ENCODE measurements at places on chromosomes 16 and 17.

DNA sequence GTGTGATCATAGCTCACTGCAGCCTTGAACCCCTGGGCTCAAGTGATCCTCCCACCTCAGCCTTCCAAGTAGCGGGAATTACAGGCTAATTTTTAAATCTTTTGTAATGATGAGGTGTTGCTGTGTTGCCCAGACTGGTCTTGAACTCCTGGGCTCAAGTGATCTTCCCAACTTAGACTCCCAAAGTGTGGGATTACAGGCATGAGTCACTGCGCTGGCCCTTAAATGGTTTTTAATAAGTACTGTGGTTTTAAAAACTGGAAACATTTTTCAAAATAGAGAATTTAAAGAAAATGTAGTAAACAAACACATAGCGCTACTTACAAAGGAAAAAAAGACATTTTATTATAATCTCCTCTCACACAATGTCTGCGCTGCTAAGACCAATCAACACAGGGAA lies 32.2 kb downstream of the MARCHF10 start:
- no peak for DNase-seq

GRCh38 chr16:66113223-66113622 lies 253.3 kb upstream of the CDH5 start:
- DNase-seq = no peak

DNA sequence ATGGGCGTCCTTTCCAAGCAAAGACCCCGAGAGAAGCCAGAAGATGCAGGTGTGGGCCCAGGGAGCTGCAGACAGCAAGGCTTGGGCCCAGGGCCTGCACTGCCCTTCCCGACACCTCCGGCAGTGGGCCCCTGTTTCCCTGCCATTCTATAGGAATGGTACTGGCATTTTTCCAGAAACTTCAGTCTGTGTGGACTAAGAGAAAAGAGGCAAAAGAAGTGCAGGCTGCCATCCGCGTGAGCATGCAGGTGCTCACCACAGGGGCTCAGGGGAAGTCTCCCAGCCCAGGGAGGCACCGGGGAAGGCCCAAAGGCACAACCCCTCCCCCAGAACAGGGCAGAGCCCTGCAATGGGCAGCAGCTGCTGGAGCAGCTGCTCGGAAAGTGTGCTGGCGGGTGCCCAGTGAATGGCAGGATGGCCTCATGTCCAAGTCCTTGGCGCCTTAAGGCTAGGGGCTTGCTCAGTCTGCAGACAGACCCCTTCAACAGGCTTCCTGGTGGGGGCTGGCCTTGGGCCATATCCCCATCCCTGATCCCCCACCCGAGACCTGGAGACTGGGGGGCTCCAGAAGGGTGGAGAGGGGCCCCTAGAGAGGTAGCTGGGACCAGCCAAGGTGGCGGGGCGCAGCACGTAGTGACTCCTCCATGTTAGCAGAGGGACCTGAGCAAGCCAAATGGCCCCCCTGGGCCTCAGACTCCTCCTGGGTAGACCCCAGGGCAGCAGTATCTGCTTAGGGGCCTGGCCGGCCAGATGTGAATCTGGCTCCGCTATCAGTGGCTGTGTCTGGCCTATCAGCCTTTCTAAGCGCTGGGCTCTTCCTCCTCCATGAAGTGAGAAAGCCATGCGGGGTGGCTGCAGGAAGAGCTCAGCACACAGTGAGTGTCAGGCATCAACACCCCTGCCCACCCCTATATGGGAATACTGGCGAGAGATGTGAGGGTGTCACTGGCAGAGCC lies 6.7 kb upstream of the TPPP3 start:
- DNase-seq = no peak

DNA sequence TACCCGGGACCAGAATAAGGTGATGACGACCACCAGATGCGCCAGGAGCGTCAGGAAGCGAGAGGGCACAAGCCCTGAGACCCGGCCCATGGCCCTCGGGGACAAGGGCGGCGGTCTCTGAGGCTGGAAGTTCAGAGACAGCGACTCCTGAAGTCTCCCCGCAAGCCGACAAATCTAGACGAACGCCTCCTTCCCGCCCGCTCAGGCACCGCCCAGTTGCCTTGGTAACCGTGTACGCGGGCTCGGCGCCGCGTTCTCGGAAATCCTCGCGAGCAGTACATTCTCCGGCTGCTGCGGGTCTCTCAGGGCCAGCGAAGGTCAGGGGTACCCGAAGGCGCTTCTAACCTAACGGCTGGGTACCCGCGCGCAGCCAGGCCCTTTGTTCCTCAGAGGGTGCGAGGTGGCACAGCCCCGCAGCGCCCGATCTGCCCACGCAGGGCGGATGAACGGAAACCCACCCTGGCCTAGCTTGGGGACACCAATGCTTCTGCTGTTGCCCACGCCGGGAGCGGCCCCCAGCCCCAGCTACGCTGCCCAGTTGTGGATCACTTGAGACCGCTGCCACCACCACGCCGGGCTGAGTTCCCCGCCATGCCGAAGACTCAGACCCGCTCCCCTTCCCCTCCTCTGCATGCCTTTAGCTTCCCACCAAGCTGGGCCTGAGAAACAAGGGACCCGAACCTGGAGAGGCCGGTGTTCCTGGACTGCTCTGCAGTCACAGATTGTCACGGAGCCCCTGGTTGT lies at the start of gene TMEM107:
TSS of gene TMEM107 (minus strand) at position 184 of the 744 bp plus-strand sequence. CDS start at position 90, 94 bp downstream.
- peak; percentile 70 for DNase-seq

DNA sequence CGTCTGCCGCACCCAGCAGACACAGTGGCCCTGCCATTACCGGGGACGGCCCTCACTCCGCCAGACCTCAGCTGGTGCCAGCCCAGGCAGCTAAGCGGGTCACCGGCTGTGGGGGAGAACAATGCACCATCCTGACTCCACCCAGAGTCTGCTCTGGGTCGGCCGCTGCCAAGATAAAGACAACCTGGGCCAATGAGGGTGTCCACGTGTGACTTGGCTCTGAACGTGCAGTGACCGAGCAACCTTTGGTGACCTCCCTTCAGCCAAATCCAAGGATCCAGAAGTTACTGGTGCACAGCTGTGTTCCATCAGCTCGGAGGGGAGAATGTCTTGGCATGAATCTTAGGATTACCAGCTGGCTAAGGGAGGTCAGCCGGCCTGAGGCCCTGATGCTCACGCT lies 155.9 kb downstream of the NTN1 start:
- no peak for DNase-seq

GRCh38 chr16:79303959-79304387 lies 296.6 kb downstream of the MAF start:
- DNase-seq = no peak

DNA sequence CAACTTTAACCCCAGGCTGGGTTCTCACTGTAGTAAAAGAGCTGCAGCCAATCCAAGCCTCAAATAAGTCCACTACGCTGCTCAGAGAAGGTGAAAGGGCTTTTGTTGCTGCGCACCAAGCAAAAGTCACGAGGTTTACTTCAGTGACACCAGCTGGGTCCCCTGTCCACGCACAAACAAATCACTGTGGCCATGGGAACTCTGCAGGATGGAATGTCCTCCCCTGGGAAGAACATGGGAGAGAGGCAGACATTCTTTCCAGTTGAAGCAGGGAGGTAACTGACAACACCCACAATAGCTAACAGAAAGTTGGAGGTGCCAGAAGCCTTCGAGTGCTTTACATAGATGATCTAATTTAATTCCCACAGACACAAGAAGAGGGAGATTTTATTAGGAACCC lies 181.9 kb downstream of the PMP22 start:
- no peak for DNase-seq

DNA sequence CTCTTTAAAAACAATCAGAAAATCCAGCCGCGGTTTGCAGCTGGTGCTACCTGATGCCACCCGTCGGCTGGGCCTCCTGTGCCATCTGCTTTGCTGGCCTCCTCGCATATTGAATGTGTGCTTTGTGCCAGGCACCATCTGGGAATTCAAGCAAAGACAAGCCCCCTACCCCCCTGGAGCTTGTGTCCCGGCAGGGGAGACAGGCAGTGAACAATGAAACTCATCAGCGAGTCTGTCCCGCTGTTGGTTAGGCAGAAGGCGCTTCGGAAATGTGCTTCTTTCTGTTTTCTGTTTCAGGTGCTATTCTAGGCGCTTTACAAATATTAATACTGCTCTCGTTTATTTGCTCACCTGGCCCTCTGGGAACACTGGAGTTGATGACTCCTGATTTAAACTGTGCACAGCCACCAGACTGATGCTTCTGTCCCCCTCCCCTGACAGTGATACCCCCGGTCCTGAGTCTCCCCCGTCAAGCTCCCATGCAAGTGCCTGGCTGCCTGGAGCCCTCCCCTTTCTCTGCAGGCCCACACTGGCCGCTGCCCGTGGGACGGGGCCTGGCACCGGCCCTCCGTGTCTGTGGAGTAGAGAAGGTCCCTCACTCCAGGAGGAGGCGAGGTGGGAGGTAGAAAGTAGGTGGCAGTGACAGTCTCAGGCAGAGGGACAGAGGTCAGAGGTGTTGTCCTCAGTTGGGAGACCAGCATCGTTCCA lies 126.1 kb upstream of the PLCG2 start:
- DNase-seq = no peak

DNA sequence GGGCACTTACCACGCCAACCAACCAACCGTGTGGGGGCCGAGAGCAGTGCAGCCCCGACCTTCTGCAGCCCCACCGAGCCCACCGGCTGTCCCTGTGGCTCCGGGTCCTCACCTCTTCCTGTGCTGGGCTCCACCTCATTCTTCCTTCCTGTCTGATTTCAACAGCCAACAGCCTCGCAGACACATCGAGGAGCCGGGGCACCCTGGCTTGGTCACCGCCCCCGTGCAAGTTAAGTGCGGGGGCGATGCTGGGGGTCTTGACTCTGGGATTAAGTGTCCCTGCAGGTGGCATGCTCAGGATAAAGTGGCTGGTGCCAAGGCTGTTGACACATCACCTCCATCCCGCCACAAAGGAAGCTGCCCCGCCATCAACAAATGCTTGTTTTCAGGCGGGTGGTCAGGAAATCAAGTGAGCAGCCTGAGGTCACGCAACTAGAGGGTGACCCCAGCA lies at the start of gene NLRC3:
TSS of gene NLRC3 (minus strand) at position 102 of the 451 bp plus-strand sequence. CDS start 12,367 bp downstream, outside the sequence.
- no peak for DNase-seq

DNA sequence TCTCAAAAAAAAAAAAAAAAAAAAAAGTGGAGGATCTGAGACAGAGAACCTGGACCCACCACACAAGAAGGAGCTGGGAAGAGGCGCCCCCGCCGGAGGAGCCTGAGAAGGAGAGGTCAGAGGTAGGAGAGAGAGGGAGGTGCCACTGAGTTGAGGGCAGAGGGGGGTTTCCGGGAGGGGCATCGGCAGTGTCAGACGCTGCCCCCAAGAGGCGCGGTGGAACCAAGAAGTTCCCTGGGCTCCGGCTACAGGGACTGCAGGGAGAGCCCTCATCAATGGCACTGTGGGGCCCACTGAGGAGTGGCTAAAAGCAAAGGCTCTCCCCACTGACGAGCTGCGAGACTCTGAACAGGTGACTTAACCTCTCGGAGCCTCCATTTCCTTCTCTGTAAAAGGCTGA lies 4.2 kb downstream of the CCDC42 start:
- peak; percentile 35 for DNase-seq

DNA sequence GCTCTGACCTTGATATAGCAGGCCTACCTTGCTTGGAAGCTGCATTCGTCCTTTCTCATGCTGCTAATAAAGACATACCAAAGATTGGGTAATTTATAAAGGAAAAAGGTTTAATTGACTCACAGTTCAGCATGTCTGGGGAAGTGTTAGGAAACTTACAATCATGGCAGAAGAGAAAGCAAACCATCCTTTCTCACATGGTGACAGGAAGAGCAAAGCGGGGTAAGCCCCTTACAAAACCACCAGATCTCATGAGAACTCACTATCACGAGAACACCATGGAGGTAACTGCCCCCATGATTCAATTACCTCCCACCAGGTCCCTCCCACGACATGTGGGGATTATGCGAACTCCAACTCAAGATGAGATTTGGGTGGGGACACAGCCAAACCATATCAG lies 6.0 kb upstream of the MAPT start:
- no peak for DNase-seq

DNA sequence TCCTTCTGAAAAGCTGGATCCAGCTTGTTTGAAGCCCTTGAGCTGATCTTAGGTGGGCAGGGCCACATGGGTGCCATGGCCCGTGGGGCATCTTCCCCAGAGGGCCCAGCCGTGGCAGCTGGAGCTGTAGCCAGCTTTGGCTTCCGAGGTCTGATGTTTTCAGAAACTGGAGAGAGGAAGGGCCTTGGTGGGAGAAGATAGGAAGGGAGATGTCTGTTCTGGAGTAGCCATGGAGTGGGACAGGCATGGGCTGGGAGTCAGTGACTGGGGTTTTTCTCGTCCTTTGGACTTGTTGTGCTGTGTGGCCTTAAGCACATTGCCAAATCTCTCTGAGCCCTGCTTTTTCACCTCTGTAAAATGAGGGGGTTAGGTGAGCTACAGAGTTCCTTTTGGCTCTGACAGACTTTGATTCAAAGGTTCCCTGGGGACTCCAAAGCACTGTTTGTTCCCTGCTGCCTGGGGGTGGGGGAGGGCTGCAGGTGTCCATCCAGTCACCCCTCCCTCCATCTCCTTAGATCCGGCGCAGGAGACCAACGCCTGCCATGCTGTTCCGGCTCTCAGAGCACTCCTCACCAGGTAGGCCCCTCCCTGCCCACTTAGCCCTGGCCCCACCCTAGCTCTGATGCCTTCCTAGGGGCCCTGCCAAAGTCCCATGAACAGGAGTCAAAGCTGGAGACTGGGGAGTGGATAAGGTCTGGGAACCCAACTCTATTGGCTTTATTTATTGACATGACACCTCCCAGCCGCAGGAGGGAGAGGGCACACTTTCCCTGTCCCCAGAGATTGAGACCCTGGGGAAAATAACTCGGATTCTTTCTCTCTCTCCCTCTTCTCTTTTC lies 2.1 kb downstream of the PPP1R1B start:
- no peak for DNase-seq

DNA sequence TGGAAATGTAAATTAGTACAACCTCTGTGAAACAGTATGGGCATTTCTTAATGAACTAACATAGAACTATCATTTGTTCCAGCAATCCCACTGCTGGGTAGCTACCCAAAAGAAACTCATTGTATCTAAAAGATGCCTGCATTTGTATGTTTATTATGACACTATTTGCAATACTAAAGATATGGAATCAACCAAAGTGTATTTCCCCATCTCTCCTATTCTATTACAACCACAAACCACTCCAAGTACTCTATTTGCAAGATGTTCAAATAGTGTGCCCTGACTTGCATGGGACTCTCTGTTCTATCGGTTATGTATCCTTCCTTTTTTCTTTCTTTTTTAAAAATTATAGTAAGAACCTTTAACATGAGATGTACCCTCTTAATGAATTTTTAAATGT lies 845.2 kb downstream of the CDH11 start:
- DNase-seq = no peak

- no peak for DNase-seq
Observed at GRCh38 chr17:40956401-40957254, 10.1 kb downstream of the KRT39 start.

DNA sequence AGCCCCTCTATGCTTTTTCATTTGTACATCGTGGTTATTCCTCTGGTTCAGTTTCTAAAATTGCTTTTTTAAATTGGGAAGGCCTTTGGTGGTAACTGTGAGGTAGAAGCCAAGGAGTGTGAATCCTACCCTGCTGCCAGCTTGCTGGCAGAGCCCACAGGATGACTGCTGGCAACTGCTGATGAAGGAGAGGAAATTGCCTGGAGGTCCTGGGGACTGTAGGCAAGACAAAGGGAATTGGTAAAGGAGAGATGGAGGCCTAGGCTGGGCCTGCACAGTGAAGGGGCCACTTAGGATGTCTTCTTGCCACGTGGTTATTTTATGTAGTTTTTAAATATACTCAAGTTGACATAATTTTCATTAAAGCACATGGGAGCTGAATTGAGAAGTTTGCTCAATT lies 15.8 kb downstream of the C17orf58 start:
- no peak for DNase-seq

- no peak for DNase-seq
Observed at GRCh38 chr16:81997738-81998137, 13.5 kb downstream of the SDR42E1 start.

- no peak for DNase-seq
Observed at GRCh38 chr16:51374346-51374745, 223.3 kb upstream of the SALL1 start.
